ENCODE measurements at places on chromosomes 1 and 21.

DNA sequence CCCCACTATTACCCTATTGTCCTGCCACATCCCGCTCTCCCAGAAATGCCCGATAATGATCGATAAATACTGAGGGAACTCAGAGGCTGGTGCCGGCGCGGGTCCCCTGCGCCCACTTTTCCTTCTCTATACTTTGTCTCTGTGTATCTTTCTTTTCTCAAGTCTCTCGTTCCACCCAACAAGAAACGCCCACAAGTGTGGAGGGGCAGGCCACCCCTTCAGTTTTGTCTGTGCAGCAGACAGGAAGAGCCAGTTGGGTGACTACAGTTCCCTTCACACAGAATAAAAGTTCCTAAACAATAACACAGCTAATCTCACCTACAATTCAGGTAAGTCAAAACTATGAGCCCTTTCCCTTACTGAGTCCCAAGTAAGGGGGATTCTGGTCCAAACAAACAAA, 423.7 kb downstream of the SMYD3 start:
- no peak for DNase-seq

GRCh38 chr21:45336870-45337269, 49.2 kb upstream of the POFUT2 start:
- no peak for DNase-seq

DNA sequence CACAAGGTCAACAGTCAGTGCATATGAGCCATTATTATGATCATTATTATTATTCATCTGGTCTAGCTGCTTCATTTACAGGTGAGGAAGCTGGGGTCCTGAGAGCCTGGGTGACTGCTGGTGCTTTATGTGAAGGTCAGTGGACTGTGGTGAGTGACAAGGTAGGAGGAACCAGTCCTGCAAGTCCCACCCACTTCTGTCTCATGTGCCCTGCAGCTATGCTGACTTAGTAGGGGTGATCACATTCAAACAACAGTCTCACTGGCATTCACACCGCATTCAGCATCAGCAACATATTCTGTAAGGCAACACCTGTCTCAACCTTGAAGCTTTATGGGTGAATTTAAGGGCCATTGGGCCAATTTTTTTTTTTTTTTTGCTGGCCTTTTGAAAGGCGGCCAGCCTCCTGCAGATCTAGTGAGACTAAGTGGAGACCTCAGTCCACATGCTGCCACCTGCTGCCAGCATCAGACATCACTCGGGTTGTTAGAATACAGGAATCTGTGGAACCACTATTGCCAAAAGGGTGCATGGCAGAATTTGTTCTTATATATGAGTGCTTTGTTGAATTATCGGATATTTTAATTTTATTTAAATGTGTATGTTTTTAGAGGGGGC, 59.9 kb upstream of the CACNA1E start:
- DNase-seq = peak; percentile 58

DNA sequence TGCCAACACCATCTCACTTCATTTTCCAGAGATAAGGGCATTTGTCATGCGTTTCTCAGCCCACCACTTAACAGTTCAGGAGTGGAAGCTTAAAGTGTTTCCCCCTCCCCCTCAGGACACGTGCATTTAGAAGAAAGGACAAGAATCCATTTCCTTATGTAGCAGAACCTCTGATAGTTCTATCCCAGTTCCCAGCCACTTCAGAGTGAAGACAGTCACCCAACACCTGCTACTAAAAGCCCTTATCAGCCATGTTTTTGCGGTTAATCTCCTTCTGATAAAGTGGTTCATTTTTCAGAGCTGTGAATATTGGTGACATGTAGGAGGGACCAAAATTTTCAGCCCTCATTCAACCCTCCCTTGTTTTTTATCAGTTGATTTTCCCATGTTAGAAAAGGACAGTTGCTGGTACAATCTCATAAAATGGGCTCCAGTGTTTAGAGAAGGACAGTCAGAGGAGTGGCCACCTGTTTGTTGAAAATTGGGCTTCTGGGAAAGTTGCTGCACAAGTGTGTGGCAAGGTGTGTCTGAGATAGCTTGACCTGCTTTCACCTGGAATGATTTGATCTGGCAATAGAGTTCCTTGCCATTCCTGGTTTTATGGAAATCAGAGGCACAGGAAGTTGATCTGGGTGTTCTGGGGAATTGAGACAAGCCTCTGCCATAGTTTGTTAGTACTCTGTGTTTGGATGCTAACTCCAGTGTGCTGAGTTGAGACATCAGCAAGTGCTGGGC, 114.0 kb downstream of the PPP1R12B start:
- no peak for DNase-seq

- no peak for DNase-seq
Observed at GRCh38 chr1:219432191-219432606, 180.7 kb downstream of the ZC3H11B start.

- peak; percentile 11 for DNase-seq
Observed at GRCh38 chr1:8962812-8963530, 17.3 kb downstream of the CA6 start.

- DNase-seq = no peak
Observed at GRCh38 chr1:74464037-74464436, 48.4 kb downstream of the LRRC53 start.

GRCh38 chr21:45074048-45074817, at the start of gene ADARB1:
Gene ADARB1, plus strand, starts transcription at chr21:45074580. Its CDS starts 97,077 bp downstream, at chr21:45171657.
- DNase-seq = peak; percentile 65

DNA sequence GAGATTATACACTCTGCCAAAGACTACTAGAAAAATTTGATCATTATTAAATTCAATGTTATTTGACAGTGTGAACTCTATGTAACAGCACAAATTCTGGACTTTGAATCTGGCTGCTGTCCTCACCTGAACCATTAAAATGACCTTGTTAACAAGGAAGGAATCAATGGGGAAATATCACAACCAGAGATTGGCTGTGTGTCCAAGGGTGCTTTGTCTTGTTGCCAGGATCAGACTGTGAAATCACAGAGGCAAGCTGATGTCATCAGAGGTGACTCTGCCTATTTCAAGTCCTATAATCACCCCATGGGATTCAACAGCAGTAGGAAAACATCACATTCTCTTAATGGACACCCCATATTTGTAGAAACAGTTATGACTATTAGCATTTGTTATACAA, 46.8 kb downstream of the ADAMTS5 start:
- no peak for DNase-seq

GRCh38 chr21:37445228-37445627, 78.7 kb downstream of the DYRK1A start:
- DNase-seq = no peak

DNA sequence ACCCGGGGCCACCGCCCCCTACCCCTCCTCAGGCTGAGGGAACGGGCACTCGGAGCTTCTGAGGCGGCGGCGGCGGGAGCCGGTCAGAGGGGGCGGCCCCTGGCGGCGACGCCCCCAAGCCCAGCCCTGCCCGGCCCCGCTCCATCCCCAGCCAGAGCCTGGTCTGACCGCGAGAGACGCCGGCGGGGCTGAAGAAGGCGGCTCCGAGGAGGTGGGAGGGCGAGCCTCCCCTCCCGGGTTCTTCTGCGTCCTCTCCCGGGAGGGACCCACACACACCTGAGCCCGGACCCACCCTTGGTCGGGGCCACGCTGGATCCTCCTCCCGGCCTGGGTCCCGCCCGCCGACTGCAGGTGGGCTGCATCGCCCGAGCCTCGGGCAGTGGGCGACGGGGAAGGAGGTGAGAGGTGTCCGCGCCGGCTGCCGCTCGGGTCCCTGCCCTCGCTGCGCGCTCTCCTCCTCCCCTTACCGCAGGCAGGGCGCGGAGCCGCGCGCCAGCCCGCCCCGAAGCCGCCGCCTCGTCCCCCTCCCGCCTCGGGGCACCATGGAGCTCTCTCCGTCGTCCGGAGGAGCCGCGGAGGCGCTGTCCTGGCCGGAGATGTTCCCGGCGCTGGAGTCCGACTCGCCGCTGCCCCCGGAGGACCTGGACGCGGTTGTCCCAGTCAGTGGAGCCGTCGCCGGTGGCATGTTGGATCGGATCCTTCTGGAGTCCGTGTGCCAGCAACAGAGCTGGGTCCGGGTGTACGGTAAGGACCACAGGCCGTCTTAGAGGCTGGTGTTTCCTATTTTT, at the start of gene RASAL2:
RASAL2 (plus strand) TSS at position 154 of the 788 bp plus-strand sequence; CDS start at position 543, 389 bp downstream.
- peak; percentile 26 for DNase-seq

GRCh38 chr1:161238039-161238473, at the start of gene NR1I3:
Gene NR1I3, minus strand, starts transcription at chr1:161238203. Its CDS starts 1,638 bp downstream, at chr1:161236565.
- no peak for DNase-seq

DNA sequence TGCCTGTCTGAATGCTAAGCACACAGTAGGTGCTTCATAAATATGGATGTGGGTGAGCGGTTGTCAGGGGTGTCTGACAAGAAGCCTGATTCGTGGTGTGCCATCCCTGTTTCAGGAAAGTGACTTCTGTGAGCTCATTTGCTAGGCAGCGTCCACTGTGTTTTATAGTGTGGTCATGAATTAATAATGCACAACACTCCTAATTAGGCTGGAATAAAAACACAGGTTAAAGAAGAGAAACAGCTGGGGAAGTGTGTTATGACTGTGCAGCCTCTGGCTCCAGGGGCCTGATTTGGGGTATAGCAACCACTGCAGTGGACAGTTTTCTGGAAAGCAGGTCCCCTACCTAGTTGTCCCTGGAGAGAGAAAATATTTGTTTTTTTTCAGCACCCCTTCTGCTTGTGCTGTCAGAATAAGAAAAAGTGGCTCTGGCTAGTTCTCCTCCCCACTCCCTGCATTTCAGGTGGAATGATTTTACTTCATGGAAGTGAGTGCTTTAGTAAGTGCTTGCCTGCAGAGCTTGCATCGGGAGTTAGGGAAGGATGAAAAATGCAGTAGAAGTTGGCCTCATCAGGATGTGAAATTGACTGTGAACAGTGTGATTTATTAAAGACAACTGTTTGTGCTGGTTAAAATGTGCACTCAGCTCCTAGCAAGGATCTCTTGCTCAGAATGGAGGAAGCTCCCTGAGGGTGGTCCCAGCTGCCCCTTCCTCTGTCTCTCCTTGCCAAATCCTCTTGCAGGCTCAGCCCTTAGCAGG, 333.8 kb downstream of the HHAT start:
- DNase-seq = no peak

DNA sequence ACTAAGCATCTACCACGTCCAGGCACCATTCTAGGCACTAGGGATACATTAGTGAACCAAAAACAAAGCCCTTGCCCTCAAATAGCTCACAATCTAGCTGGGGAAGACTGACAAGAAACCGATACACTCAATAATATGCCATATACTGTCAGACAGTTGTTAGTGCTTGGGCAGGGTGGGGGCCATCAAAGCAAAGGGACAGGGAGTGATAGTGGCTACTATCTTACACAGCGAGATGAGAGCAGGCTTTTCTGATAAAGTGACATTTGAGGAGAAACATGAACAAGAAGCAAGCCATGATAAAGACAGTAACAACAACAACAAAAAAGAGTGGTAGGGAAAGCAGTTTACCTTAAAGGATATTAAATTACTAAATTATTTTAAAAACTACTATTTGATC, 41.1 kb downstream of the ERO1B start:
- no peak for DNase-seq

- no peak for DNase-seq
Observed at GRCh38 chr1:57450981-57451380, 27.1 kb upstream of the DAB1 start.

- DNase-seq = no peak
Observed at GRCh38 chr1:54995013-54995760, 3.5 kb upstream of the BSND start.

DNA sequence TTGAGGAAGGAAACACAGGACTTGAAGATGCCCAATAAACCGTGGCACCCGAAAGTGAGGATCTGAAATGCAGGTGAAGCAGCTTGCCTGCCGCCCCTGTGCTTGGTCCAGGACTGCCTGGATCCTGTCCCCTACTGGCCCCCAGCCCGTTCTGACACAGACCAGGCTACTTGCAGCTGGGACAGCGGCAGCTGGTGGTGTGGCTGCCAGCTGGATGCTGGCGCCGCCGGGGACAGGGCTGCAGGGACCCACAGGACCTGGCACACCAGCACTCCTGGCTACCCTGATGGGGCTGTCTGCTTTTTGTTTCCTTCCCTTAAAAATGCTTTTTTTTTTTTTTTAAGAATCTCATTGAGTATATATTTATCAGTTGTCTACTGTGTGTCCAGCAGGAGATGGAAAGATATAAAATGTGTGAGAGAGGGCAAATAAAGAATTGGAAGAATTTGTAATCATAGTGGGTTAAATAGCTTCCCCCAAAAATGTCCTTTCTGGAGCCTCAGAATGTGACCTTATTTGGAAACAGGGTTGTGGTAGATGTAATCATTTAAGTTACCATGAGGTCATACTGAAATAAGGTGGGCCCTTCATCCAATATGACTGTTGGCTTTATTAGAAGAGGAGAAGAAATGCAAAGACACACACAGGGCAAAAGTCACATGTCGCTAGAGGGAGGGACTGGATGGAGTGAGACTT, 165.6 kb downstream of the DSCAM start:
- DNase-seq = peak; percentile 73

GRCh38 chr1:66334318-66334717, 199.6 kb upstream of the SGIP1 start:
- DNase-seq = no peak
